Gastrocnemius medialis (tissue), 4 donors: ENCODE measurements at places on chromosomes 6 and 20. TPM values are rescaled to one million over a fixed set of nuclear protein-coding genes. Genes with fewer than 3 reads are reported as not detected.

- DNase-seq, result no peak
Observed at GRCh38 chr6:89828988-89829471, 650 bp upstream of the CASP8AP2 start.

DNA sequence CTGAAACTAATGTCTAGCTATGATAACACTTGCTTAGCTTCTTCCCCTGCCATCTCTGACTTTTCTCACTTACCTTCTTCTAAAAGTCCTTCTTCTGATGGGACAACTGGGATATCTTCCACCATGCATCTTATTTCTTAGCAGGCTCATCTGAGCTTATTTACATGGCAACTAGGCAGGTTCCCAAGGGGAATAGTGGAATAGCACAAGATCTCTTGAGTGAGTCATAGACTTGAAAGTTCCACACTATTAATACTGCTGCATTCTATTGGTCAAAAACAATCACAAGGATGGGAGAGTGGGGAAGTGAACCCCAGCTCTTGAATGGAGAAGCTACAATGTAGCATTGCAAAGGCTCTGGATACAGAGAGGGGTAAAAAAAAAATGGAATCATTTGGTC is 142.1 kb downstream of the HAO1 start:
- DNase-seq, result no peak

DNA sequence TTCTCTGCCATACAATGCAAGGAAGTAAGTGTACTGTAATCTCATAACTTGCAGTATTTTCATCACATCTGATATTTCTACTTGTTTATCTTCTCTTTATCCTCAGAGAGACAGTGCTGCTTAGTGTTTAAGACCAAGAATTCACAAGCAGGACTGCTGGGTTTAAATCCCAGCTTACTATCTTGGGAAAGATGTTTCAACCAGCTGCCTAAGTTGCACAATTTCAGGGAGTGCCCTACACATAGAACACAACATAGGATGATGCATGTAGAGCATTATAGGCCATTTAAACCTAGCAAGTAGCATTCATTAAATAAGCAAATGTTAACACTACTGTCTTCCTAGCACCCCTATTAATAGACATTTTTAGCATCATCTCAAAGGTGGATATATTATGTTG is 205.2 kb upstream of the CEP162 start:
- no peak for DNase-seq

GRCh38 chr6:46105568-46105967 is 24.2 kb upstream of the ENPP4 start:
- DNase-seq, result peak; percentile 13

DNA sequence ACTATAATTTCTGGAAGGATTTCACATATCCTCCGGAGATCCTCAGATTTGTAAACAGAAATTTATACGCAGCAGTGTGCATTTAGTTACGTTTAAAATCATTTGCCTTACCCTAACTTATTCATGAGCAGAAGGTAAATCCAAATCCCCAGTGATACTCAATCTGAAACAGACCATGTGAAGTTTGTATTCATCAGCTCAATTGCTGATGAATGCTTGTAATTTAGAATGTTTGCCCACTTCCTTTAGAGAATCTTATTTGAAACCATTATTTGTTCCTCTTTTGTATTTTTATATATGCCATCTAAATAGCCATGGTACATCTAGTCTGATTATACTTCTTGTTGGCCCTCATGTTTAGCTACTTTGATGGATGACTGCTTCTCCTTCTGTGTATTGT is 15.4 kb downstream of the TAAR1 start:
- no peak for DNase-seq

DNA sequence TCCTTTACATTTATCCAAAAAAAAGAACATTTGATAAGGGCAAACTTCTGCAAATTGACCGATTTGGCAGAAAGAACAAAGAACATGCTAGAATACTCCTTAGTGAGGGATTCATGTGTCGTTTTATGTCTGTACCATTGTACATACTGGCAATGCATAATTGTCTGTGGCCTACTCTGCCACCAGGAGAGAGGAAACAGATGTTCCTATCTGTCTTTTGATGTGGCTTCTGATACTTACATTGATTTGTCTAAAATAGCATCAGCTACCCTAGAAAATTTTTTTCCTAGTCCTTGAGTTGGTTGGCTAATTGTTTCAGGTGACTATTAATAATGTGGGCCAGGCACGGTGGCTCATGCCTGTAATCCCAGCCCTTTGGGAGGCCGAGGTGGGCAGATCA is 654.1 kb downstream of the KIF16B start:
- DNase-seq, result no peak

DNA sequence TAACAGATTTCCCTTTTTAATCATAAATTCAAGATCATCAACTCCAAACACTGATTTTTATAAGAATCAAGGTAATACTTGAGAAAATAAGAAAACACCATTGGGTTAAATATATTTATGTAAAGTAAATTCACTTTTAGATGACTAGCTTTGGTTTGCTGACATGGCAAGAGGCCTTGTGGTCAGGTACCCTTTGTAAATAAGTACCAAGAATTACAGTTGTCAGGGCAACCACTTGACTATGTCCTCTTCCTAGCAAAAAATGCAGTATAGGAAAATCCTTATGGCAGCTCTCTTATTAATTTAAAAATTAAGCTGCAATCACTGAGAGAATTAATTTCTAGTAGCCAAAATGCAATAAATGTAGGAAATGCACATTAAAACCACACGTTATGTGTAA is 153.8 kb downstream of the INSM1 start:
- DNase-seq, result no peak

SLC16A10 gene
- total RNA-seq, result 81.5 TPM

GRCh38 chr6:152026291-152026690 is 218.8 kb downstream of the ESR1 start:
- no peak for DNase-seq

BHLHE23 gene
- total RNA-seq, result not detected

GRCh38 chr6:116313101-116313776 is 33.5 kb upstream of the TSPYL1 start:
- no peak for DNase-seq

ZSCAN9 gene
- total RNA-seq, result 3.7 TPM

- no peak for DNase-seq
Observed at GRCh38 chr6:71721642-71722041, 164.7 kb upstream of the RIMS1 start.

DNA sequence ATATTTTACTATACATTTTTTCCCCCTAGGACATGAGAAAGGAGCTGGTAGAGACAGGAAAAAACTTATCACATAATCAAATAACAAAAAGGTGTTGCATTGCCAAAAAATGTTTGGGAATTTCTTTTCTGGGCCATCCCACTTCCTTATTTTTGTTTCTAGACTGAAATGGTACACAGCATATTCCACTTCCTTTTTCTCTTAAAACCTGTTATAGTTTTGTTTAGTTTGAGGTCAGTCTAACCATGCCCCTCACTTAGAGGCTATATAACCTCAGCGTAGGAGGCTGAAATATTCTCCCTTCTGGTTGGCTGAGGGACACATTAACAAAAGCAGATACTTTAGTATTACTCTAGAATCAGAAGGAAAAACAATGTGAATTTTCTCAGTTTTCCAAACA is 323.9 kb downstream of the GJA1 start:
- no peak for DNase-seq

OR2B6 gene
- not detected for total RNA-seq

DNA sequence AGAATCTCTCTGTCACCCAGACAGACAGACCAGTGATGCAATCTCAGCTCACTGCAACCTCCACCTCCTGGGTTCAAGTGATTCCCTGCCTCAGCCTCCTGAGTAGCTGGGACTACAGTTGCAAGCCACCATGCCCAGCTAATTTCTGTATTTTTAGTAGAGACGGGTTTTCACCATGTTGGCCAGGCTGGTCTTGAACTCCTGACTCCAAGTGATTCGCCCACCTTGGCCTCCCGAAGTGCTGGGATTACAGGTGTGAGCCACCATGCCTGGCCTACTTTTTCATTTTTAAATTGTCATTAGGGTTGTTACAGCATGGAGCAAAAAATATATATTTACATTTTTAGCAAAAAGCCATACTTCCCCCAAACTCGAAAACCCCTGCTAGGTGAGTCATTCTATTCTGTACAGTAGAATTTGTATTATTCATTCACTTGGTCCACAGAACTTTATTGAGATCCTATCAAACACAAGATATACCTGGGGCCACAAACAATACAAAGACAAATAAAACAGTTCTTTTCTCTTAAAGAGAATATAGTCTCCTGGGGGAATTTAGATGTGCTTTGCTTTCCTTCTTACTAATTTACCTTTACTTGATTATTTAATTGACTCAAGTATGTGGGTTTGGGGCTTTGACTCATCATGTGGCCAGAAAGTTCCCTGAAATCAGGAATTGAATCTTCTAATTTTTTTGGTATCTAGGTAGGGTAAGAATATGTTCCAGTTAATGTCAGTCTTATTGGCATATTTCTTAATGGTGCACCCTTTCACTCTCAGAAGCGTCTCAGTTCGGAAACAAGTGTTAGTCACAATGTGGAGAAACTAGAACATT is 16.6 kb upstream of the CCND3 start:
- no peak for DNase-seq

GRCh38 chr6:138655828-138656227 is 117.7 kb upstream of the CCDC28A start:
- no peak for DNase-seq

- DNase-seq, result no peak
Observed at GRCh38 chr20:2984956-2985661, 58.3 kb upstream of the GNRH2 start.

- DNase-seq, result no peak
Observed at GRCh38 chr6:76792394-76792793, 670.9 kb downstream of the HTR1B start.

GRCh38 chr6:29728875-29729270 is 5.6 kb downstream of the HLA-F start:
- DNase-seq, result no peak

GRCh38 chr6:28910901-28911690 is 12.7 kb downstream of the TRIM27 start:
- no peak for DNase-seq

GRCh38 chr20:59835448-59836395 is 97.7 kb downstream of the SYCP2 start:
- no peak for DNase-seq

DNA sequence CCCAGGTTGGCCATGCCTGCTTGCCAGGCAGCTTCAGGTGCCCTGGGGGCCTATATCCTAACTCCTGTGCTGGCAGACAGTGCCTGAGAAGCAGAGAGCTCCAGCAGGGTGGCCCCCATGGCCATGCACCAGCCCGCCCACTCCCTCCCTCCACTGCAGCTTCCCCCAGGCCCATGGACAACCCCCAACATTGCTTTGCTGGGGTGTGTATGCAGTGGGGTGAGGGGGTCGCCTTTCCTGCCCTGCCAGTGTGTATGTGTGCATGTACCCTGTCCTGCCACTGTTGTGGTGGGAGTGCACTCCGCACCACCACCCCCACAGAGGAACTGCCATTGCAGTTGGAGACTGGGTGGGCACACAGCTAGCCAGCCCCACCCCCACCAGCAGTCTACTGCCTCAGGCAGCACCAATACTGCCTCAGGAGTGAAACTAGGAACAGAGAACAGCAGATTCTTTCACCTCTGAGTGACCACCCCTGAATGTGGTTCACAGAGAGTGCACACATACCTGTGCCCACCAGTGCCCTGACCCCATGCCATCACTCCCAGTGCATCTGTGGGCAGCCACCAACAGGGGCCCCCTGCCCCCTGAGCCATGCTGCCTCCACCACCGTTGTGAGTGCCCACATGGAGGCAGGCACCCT is 151.1 kb downstream of the LRRC1 start:
- DNase-seq, result no peak

DNA sequence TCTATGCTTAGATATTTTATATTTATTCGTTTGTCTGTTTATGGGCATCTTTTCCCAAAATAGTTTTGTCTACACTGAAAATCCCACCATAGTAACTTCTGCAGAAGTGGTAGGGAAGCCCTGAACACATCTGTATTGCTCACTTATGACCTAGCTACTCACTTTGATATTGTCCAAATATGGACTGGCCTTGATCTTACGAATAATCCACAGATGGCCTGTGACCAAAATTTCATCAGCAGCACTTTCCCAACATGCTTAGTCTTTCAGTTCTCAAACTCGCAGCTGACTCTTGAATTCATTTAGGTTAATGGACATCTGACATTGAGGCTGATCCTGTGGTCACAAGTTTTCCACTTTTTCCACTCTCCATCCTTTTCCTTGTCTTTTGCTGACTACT is 80.8 kb upstream of the BEND3 start:
- DNase-seq, result no peak

BPIFB1 gene
- not detected for total RNA-seq

DNA sequence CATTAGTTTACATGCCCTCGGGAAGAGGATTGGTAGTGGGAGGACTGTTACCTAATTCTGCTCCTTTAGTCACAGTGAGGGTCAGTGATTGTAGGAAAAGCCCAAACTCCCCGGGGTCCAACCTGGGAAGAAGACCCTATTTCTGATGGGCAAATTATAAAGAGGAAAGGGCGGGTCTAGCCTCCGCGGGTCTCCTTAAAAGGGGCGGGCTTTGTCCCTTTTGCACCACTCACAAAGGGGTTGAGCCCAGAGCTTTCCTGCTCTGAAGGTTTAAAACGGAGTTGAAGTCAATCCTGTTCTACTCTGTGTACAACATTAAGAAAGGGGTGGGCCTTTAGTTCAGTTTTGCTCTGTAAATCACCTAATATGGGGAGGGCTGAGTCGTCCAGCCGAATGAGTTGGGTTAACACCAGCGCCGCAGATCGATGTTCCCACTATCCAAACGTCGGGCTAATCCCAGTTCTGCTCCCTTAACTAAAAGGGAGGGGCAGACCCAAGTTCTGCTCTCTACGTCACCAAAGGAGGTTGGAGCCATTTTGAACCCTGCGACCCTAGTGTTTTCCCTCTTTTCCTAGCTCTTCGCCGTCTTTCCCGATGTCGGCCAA is 920 bp upstream of the RNF5 start:
- DNase-seq, result no peak

RCAN2 gene
- 26.2 TPM for total RNA-seq

- no peak for DNase-seq
Observed at GRCh38 chr6:27255866-27256265, 8.4 kb downstream of the PRSS16 start.

- DNase-seq, result no peak
Observed at GRCh38 chr6:55277646-55278045, 49.6 kb upstream of the GFRAL start.

DNA sequence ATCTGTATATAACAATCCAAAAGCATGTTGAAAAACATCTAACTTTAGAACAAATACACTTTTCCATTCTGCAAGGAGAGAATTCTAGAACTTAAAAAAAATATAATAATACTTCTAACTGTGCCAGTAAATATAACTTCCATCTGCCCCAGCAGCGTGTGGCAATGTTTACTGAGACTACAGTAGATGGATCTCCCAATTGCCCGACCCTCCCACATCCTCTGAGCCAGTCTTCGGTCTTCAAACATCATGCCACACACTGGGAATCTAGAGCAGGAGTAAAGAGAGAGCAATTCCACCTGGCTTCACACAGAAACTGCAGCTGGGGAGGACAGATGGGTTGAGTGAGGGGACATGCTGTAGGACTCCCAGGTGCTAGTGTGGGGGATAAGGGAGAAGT is 121.3 kb upstream of the NHSL1 start:
- no peak for DNase-seq

GRCh38 chr20:25057234-25058050 is 497 bp downstream of the ACSS1 start:
- peak; percentile 67 for DNase-seq
